ENCODE measurements at places on chromosomes 1 and 21.
A peak's percentile ranks its signal among the peaks of the same experiment; 100 is the strongest.

DNA sequence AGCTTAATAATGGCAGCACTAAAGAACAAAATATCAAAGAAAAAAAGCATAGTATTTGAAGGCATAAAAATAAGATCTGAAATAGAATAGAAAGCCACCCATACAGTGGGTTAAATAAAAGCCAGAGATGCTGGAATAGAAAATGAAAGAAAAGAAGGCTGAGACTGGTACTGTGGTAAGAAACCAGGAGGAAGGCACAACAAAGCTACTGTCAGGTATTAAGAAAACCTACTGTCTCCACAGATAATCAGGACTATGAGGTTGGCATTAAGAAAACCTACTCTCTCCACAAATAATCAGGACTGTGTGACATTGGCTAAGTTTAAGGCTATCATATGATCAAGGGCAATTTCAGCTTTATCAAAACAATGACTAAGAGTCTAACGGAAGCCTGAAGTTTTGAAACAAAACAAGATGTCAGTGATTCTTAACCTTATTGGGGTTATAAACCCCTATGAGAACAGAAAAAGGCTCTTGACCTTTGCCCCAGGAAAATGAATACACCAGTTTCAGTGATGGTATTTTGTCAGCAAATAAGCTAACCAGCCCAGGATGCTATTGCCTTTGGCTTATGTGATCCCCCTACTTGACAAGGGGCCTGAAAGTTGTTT lies 24.4 kb downstream of the MCOLN2 start:
- no peak for DNase-seq

- no peak for DNase-seq
These were observed 9.6 kb upstream of the ECE1 start for GRCh38 chr1:21299780-21300395.

DNA sequence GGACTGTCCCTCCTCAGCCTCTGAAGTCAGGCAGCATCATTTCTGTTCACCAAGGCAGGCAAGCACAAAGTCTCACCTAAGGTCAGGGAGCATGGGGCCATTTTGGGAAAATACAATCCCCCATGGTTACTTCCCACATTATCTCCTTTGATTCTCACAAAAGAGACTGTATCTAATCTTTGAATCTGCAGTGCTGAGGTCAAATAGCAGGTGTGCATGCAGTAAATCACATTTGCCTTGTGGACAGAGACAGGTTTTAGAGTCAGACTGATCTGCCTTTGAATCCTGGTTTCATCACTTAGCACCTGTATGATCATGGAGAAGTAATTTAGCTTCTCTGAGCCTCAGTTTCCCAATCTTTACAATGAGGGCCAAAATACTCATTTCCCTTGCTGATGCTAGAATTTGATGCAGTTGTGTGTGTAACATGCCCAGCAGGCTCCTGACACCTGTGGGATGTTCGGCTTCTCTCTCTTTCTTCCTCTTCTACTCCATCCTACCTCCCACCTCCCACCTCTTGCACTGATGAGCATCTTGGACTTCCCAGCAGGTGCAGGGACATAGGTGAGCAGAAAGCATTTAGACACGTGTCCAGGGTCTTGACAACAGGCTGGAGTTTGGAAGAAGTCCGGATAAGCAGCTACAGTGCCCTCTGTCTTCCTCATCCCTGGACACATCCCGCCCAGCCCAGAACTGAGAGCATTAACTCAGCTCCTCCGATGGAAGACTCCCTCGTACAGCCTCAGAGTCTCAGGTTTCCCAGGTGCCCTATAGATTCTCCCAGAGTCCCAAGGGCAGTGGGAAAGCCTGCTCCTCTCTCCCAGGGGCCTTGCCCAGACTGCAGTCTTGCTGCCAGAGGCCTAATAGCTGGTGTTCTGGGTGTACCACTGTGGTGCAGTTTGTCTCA lies 18.9 kb downstream of the NENF start:
- DNase-seq, result no peak

- DNase-seq, result peak; percentile 56
These were observed 4.1 kb downstream of the TAGLN2 start for GRCh38 chr1:159921251-159921650.

GRCh38 chr1:155864393-155864792 lies 5.0 kb downstream of the SYT11 start:
- DNase-seq, result no peak

DNA sequence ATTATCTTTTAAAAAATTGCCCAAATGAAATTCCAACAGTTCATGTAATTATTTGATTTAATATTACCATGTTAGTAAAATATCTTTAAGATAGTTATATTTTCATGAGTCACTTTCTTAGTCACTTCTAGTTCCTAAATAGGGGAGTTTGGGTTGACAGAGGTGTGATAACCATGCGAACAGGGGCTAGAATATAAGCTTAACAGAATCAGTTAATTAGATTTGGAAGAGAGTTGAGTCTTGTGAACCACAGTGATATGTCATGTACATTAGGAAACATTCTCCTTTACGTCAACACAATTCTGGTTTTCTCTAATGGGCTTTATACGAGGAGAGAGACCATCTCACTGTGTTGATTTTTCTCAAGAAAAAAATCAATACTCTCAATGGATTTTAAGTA lies 64.8 kb upstream of the ZNF281 start:
- no peak for DNase-seq

- no peak for DNase-seq
These were observed 132.5 kb downstream of the GALNT2 start for GRCh38 chr1:230199554-230199953.

- no peak for DNase-seq
These were observed 3.8 kb downstream of the LRRC8B start for GRCh38 chr1:89528382-89528780.

DNA sequence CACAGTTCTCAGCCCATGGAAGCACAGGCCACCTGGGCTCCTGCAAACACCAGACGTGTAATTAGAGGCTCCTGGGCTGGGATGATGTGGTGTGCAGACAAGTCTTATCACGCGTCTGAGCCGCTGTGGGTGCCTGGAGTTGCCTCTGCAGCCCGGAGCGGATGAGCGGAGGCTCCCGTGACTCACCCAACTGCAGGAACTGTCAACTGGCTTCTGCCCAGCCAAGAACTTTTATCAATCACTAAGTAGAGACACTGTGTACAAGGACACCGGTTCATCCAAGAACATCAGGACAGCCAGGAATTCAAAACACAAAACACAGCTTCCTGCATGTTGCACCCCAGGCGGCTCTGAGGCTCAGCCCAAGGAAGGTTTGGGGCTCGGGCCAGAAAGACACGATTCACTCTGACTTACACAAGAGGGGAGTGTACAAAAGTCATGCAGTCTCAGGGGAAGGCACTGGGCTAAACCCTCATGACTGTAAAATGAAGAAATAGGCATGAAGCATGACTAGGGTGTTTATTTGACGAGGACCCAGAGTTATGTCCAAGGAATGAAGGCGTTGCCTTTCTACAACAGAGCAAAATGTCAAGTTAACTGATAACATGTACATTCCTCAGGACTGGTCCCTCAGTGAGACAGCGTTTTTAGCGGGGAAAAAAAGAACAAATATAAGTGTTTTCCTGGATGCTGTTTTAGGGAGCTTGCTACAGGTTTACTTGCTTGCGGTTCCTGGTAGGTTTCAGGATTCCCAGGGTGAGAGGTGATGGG lies 21.1 kb downstream of the ERRFI1 start:
- DNase-seq, result no peak

DNA sequence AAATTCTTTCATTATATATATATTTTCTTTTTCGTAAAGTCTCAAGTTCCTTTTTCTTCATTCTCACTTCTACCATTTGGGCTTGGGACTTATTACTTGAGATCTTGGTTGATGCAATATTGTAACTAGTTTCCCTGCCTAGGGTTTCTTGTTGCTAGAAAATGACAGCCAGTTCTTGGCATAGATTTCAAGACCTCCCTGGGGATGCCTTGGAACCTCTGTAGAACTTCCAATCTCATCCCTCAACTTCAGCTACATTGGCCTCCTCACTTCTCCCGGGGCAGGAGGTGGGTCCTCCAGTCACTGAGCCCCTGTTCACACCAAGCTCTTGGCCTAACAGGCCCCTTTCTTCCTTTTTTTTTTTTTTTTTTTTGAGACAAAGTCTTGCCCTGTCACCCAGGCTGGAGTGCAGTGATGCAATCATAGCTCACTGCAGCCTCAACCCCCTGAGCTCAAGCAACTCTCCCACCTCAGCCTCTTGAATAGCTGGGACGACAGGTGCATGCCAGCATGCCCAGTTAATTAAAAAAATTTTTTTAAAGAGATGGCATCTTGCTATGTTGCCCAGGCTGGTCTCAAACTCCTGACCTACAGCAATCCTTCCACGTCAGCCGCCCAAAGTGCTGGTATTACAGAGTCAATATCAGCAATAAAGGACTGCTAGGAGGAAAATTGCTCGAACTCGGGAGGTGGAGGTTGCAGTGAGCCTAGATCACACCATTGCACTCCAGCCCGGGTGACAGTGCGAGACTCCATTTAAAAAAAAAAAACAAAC lies 33.1 kb downstream of the MAP3K7CL start:
- DNase-seq, result no peak

DNA sequence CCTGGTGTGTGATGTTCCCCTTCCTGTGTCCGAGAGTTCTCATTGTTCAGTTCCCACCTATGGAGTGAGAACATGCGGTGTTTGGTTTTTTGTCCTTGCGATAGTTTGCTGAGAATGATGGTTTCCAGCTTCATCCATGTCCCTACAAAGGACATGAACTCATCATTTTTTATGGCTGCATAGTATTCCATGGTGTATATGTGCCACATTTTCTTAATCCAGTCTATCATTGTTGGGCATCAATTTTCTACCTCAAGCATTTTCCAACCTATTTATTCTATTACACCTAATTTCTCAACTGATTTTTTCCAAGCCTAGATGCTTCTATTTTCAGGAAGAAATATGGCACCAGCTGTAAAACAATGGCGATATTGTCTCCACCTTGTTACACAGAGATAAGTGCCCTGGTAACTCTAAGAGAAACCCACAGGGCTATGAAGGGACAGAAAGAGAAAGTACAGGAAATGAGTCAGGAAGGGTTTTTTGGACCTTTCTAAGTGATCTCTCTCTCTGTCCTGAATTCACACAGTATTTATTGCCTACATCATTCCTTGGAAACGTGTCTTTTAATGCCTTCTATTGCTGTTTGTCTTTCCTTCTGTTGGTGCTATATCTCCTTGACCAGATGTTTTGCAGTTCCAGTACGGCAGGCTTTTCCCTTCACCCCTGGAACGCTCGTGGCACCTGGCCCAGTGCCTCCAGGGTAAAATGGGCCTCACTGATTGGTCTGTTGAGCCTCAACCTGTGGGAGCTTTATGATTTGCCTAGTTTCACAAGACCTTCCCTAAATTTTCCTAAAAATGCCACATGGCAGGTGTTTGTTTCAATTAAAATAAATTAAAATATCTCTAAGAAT lies 14.6 kb upstream of the JAK1 start:
- DNase-seq, result no peak

DNA sequence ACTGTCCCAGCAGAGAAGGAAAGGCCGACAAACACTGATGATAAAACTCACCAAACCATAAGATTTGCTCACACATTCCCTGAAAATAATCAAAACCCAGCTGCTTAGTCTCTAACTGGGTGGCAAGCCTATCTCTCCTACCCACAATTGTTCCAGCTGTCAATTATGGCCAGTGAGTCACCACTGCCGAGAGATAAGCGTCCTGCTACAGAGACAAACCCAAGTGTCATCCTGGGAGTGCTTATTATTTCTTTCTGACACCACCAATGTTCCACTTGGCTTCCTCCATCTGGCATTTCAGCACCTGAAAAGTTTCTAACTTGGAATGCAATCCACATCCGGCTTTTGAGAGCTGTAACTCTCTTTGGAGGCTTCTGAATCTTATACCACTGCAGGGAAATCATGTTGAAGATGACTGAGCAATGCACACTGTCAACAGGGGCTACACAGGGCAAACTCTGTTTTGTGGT lies 51.5 kb upstream of the VAV3 start:
- no peak for DNase-seq

GRCh38 chr21:39845571-39846130 lies 21.6 kb upstream of the PCP4 start:
- DNase-seq, result no peak

- DNase-seq, result no peak
These were observed 18.2 kb upstream of the RNF223 start for GRCh38 chr1:1092149-1092855.

DNA sequence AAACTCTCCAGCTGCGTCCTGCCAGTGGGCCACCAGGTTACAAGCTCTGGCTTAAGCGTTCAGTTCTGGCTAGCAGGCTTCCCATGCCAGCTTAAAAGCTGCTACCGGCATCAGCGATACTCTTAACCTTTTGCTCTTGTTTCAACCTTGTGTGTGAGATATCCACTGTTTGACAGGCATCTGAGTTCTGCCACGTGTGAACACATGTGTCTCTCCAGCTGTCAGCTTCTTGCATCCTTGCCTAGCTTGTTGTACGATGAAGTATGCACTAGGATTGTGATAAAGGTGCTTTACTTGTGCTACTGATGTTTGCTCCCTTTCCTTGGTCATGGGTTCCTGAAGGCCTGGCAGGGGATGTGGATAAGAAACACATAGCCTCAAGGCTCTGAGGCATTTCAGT lies 201.6 kb downstream of the PRDM2 start:
- no peak for DNase-seq

GRCh38 chr1:230012741-230013140 lies 54.3 kb upstream of the GALNT2 start:
- DNase-seq, result no peak

DNA sequence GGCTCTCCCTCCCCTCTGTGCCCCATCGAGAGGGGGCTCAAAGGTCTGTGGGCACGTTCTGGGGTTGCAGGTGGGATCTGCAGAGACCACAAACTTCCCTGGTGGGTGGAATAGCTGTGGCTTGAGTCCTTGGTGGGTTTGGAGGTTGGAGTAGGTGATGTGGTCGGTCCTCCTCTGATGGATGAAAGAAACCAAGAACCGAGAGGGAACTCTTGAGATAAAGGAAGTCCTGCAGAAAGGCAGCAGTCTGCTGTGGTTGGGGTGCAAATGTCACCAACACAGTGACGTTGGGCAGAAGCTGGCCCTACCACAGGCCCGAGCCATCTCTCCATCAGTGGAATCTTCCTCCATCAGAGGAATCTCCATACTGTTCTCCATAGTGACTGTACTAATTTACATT lies 171.8 kb downstream of the FCRL5 start:
- DNase-seq, result no peak

- DNase-seq, result no peak
These were observed 40.0 kb downstream of the ABCG1 start for GRCh38 chr21:42258885-42259407.

DNA sequence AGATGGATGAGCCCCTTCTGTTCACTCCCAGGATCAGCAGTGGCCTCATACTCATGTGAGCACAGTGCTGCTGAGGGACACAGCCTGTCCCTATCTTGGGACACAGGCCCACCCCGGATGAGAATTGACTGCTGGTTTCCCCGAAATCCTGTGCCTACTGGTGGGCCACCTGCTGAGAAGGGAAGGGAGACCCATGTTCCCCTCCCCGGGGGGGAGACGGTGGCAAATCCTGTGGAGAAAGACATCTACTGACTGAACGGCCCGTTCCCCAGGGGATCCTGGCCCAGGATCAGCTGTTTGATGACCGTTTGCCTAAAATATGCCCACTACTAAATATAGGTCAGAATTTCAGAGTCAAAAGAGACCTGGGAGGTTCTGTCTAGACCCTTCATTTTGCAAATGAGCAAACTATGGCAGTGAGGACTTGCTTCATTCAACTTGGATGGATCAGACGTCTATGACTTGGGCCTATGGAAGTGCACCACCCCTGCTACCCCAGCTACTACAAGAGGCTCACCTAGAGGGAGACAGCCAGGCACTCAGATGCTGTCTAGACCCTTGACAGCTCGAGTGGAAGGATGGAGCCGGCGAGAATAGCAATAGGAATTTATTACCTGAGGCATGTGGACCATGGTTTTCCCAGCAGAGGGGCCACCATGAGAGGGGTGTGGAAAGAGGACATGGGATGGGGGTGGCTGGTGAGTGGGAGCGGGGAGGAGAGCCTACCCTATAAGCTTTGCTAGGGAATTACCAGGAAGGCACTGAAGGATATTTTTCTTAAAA lies 15.6 kb upstream of the THEMIS2 start:
- DNase-seq, result no peak
